Activated naive CD8-positive, alpha-beta T cell treated with anti-CD3 and anti-CD28 coated beads for 36 hours (primary cell): ENCODE measurements at places on chromosomes 7 and 10.

- DNase-seq, result peak; percentile 12
Observed at GRCh38 chr10:33334153-33334804, at the start of gene NRP1. Gene NRP1, minus strand, starts transcription at chr10:33334667. Its CDS starts 285 bp downstream, at chr10:33334382.

DNA sequence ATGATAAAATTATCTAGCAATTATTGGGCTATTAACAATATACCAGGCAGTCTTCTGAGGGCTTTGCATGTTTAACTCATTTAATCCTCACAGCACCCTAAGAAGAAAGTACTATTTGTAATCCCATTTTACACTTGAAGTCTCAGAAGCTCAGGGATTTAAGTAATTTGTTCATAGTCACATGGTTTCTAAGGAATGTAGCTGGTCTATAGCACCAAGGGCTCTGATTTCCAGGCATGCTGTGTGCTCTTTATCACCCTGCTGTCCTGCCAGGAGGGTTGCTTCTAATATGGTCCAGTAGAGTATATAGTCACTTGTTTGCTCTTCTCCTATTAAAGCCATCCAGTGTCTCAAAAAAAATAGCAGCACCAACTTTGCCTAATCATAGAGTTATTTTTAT, 417.2 kb downstream of the PLXDC2 start:
- no peak for DNase-seq

GRCh38 chr10:85795460-85795859, 571.1 kb downstream of the GRID1 start:
- no peak for DNase-seq

DNA sequence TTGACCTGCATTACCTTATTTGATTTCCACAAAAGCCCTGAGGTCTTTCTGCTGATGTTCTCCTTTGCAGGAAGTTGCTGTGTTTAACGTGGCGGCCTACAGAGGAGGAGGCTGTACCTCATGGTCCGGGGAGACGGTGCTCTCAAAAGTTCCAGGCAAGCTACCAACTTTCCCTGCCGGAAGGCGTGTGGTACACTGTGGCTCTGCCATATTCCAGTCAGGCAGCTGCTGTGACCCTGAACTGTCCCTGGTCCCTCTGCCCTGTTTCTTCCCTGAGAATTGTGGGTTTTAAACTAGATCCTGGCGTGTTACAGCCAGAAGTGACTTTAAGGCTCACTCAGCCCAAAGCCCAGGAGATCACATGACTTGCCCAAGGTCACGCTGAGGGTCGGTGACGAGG, 139.2 kb downstream of the TEX36 start:
- no peak for DNase-seq

GRCh38 chr10:131580076-131580652, 268.6 kb upstream of the TCERG1L start:
- no peak for DNase-seq

GRCh38 chr7:155669717-155670505, 25.4 kb downstream of the RBM33 start:
- DNase-seq, result no peak

- no peak for DNase-seq
Observed at GRCh38 chr7:21293771-21294170, 134.1 kb upstream of the SP4 start.

- no peak for DNase-seq
Observed at GRCh38 chr7:20220921-20221547, 3.9 kb upstream of the MACC1 start.

- no peak for DNase-seq
Observed at GRCh38 chr10:11521860-11522259, 89.6 kb downstream of the USP6NL start.

GRCh38 chr7:123275036-123275753, 75.4 kb upstream of the SLC13A1 start:
- no peak for DNase-seq

DNA sequence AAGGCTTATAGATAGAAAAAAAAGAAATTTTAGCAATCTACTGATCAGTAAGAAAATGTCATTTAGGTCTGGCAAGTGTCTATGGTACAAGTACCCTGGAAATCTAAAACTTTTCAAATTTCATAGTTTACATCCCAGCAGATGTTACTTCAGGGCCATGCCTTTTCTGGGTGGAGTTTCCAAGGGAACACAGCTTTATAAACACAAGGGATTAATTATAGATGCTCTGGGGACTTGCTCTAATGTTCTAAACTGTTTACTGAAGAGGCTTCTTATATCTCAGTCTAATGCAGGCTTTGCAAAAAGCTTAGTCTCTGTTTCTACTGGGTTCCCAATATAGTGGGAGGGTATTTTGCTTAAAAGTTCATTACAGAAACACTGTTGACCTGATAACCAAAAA, 3.1 kb downstream of the CD36 start:
- no peak for DNase-seq

GRCh38 chr10:101939729-101940128, 96.1 kb upstream of the KCNIP2 start:
- DNase-seq, result no peak

- DNase-seq, result no peak
Observed at GRCh38 chr10:31773749-31774298, 154.8 kb downstream of the ARHGAP12 start.

- DNase-seq, result no peak
Observed at GRCh38 chr10:4355350-4355749, 470.7 kb upstream of the AKR1E2 start.

DNA sequence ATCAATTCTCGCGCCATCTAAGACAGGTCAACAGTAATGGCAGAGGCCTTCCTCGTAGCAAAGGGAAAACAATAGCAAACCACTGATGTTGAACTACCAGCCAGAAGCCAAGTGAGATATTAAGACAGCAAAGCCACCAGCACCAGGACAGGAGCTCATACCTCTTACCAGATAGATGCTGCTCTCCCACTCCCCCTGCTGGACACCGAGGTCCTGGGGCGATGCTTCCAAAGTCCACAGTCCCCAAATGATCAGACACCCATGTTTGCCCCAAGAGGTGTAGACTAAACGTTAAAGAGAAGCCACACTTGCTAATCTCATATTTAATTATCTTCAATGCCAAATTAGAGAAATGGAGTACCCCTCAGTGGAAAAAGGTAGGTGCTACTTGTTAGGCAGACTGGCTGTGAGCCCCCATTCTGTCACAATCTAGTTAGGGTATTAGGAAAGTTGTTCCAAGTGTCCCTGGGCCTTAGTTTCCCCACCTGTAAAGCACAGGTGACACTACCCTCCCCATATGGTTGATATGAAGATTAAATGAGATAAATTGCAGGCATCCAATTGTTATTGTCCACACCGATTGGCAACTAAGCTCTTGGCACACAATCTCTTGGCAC, 39.9 kb downstream of the TOMM7 start:
- peak; percentile 62 for DNase-seq

DNA sequence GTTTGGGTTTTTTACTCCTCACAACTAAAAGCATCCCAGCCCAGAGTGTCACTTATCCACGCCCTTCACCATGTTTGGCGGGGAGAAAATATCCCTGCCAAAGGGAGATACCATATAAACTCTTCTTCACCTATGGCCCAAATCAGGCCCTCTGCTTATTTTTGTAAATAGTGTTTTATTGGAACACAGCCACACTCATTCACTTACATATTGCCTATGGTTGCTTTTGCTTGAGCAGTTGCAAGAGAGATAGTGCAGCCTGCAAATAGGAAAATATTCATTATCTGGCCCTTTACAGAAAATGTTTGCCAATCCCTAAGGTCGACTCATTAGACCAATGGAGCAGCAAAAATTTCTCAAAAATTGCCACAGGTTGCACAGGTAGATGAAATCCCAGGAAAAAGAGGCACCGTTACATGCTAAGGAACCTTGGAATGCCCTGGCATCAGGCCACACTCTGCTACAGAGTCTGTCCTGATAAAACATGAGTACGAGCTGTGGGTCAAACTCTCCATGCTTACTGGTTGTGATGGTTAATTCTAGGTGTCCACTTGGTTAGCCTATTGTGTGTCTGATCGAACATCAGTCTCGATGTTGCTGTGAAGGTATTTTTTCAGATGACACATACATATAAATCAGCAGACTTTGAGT, 7.9 kb upstream of the RASSF4 start:
- DNase-seq, result no peak

- DNase-seq, result no peak
Observed at GRCh38 chr7:26265499-26266075, 26.1 kb upstream of the SNX10 start.

DNA sequence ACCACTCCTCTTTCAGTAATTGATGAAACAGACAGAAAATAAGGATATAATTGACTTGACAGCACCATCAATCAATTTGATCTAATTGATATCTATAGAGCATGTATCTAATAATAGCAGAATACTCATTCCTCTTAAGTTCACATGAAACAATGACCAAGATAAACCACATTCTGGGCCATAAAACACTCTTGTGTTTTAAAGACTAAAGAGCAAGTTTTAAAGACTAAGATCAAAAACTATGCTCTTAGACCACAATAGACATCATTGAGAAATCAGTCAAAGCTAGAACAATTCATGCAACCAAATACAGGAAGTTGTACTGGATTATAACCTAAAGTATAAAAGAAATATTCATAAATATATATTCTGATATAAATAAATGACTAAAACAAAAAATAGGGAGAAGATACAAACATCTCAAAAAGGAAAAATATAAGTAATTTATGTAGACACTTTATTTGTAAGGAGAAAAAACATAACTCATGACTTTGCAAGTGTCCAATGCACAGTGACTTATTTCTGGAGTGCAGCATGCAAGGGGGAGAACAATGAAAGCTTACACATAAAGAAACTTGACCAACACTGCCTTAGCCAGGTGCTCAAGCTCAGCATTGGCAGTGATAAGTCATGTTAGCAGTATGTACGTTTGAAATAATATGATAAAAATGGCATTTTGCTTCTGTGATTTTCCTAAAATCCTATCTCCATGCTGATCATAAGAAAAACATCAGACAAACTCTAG, 312.7 kb upstream of the IGFBP3 start:
- no peak for DNase-seq

DNA sequence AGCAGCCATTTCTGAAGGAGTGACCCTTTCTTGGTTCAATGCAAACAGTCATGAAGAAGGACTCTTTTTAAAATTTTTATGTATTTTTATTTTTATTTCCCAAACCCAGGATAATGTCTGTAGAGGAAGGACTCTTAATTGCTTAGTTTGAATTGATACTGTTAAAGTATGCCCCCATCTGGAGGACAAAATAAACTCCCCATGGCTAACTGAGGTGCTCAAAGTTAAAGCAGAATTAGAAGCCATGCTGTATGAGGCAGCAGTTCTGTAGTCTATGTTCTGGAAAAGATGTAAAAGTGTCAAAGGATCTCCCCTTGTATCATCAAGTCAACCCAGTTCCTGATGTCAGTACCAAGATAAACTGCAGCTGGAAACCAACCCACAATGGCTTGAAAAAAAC, 617.9 kb upstream of the GRM3 start:
- no peak for DNase-seq
